ENCODE measurements at places on chromosomes 13 and 19. TPM values are rescaled to one million over a fixed set of nuclear protein-coding genes. Genes with fewer than 3 reads are reported as not detected.
A peak's percentile ranks its signal among the peaks of the same experiment; 100 is the strongest.

DNA sequence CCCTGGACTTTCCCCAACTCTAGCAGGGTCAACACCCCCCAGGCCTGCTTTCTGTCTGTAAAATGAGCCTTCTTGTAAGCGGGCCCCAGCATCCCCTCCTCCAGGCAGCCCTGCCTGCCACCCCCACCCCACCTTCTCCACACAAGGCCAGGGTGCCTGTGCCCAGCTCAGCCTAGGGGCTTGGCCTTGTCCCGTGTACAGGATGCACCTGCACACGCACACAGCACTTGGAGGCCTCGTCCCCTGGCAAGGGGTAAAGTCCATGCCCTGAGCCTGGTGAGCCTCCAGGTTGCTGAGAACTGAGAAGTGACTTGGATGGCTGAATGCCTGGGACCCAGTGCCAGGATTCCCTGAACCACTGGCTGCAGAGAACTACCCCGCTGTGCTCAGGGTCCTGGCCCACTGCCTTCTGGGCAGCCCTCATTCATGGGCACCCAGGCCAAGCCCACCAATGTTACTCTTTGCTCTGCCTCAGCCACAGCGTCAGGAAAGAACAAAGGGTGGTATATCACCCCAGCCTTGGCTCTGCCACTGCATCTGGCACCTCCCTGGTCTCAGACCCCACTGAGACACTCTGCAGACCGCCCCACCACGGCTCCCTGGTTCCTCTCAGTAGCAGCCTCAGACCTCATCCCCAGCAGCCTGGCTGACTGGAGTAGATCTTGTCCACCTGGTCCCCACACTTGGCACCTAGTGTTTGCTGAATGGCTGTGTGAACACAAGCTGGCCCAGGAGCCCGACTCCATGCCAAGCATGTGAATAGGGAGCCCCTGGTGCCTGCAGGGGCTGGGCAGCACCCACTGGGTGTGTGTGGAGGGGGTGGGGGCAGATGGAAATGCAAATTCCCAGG, 1.8 kb upstream of the TM6SF2 start:
- DNase-seq: no peak

DNA sequence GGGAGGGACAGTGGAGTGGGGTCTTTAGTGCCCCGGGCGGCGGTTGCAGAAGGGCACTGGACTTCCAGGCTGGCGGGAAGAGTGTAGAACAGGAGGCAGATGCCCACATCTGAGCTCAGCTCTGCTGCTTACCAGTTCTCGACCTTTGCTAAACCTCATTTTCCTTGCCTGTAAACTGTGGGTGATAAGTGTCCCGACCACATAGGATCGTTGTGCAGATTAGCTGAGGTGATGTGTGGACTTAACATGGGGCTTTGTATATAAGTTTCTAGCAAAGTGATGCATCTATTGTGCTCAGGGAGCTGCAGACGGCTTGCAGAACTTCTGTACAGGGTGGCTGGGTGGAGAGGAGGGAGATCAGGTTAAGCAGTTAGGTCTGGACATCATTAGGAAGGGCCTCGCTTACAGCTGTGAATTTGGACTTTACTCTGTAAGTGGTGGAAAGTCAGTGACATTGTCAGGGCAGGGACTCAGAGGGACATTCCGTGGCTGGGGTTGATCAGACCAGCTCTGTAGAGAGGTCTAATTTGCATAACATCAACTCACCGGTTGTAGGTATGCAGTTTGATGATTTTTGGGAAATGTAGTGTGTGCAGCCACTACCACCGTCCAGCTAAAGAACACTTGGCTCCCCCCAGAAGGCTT, 70.0 kb downstream of the SPATA13 start:
- no peak for DNase-seq

IZUMO1 gene
- 0.27 TPM for total RNA-seq

TEX101 gene
- not detected for total RNA-seq

- DNase-seq: peak; percentile 36
Measured at GRCh38 chr19:46537136-46538097, 41.8 kb upstream of the PNMA8B start.

- no peak for DNase-seq
Measured at GRCh38 chr13:74273581-74273980, 139.4 kb upstream of the KLF12 start.

DNA sequence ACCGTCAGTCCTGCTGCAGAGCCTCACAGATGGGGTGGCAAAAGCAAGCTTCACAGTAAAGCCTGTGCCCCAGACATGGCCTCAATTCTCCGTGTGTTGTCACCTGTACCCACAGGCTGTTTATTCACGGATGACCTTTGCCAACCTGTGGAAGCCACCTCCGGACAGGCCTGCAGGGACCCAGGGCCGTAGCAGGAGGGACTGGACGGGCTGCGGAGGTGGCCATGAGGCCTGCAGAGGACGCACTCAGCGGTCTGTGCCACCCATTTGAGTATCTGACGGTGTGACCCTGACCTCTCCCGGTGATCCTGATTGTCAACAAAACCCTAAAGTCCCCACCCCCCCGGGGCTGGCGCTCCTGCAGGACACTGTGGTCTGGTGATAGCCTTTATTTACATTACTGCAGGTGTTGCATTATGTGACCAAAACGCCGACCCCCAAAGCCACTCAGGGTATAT, 7.8 kb upstream of the KLF16 start:
- no peak for DNase-seq

- DNase-seq: no peak
Measured at GRCh38 chr13:29676535-29676934, 81.0 kb upstream of the SLC7A1 start.

GRCh38 chr13:82772816-82773215, 1109.5 kb downstream of the SLITRK1 start:
- no peak for DNase-seq
